ENCODE measurements at places on chromosomes 5 and 9.

GRCh38 chr5:31853398-31854135 lies 214.6 kb downstream of the PDZD2 start:
- DNase-seq, result no peak

- peak; percentile 56 for DNase-seq
Observed at GRCh38 chr5:179836225-179837019, 15.7 kb downstream of the SQSTM1 start.

- DNase-seq, result no peak
Observed at GRCh38 chr5:91025449-91025848, 357.7 kb downstream of the ARRDC3 start.

GRCh38 chr5:30894811-30895210 lies 298.7 kb upstream of the CDH6 start:
- DNase-seq, result no peak

DNA sequence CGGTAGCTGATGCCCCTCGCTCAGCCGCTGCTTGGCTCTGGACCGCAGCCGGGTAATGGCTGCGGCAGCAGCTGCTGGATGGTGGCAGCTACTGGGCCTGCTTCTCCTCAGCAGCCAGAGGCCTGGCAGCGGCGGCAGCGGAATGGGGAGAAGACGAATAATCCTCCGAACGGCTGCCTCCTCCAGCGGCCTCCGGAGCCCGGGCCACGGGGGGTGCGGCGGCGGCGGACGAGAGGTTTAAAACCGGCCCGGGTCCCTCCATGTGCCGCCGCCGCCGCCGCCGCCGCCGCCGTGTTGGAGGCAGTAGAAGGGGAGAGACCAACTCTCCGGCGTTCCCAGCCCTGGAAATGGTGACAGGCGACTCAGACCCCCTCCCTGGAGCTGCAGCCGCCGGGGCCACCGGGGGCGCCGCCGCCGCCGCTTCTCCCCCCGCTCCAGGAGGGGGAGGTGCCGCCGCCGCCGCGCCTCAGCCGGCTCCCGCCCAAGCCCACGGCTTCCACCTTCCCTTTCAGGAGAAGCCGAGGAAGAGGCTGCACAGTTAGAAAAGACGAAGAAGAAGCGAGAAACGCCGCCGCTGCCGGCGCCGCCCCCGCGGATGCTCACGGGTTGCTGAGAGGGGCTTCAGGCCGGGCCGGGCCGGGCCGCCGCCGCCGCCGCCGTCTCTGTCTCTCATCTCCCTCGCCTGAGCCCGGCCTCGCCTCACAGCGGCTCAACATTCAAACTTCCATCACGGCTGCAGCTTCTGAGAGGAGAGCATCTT lies 118.4 kb upstream of the PRSS3 start:
- DNase-seq, result no peak

GRCh38 chr5:59001154-59001553 lies 418.3 kb downstream of the RAB3C start:
- peak; percentile 38 for DNase-seq

DNA sequence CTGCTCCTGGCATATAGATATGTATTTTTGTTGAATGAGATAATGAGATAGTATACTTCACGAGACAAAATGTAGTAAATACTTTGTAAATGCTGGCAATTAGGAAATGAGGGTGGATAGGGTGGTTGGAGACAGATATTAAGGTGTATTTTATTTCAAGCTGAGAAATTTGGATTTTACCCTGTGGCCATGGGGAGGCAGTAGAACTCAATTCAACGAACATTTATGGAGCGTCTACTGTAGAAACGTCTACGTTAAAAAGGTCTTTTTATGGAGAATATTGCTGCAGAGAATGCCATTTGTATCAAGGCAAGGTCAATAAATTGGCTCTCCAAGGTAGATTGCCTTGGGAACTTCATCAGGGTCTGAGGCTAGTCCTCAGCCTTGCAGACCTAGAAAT lies 21.5 kb upstream of the RALGPS1 start:
- no peak for DNase-seq

DNA sequence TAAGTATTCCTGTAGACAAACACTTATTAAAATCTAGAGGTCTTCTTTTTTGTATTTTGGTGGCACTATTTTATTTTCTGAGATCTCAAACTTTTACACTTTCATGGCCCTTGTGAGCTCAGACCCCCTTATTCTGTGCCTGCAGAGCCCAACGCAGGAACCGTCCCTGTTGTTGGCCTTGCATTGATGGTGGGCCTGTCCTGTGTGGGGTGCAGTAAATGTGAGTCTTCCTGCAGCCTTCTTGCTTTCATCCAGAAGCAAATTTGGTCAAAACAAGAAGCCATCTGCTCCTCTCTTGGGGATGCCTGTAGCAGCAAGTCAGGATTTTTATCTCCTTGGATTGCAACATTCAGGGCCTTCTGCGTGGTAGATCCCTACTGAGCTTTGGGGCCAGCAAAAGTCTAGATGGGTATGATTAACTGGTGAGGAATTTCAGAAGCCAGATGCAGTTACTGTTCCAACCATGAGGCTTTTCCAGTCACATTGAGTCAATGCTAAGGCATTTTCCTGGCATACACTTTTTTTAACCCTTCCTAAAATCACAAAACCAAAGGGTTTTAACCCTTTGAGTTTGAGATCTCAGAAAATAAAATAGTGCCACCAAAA lies 31.7 kb downstream of the BASP1 start:
- DNase-seq, result peak; percentile 98

DNA sequence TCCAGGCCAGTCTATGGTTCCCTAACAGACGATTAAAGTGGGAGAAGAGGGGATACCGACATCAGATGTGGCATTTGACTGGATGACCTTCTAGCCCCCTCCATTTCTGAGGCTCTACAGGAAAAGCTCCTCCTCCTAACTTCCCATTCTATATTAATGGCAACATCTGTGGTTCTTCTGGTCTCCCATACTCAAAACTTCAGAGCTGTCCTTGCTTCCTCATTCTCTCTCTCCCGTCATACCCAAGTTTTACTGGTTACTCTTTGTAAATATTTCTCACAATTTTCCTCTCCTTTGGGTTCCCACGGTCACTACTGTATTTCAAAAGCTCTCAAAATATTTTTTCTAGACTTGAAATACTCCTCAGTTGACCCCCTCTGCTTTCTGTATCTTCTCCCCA lies 36.0 kb upstream of the IL7R start:
- no peak for DNase-seq

- DNase-seq, result peak; percentile 71
Observed at GRCh38 chr5:56564541-56565282, 250.6 kb upstream of the MAP3K1 start.

GRCh38 chr5:126370796-126371718 lies 52.2 kb upstream of the GRAMD2B start:
- peak; percentile 61 for DNase-seq

- no peak for DNase-seq
Observed at GRCh38 chr9:123016631-123017030, 16.8 kb upstream of the GPR21 start.

DNA sequence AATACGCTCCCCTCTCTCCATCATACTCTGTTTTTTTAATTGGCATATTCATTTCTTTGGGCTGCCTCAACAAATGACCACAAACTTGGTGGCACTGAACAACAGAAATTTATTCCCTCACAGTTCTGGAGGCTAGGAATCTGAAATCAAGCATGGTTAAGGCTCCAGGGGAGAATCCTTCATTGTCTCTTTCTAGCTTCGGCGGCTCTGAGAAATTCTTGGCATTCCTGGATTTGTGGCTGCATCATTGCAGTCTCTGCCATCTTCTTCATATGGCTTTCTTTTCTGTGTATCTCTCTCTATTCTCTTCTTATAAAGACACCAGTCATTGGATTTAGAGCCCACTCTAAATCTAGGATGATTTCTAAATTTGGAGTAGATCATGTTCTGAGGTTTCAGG lies 10.9 kb upstream of the SLC24A2 start:
- DNase-seq, result no peak

GRCh38 chr5:58628626-58629025 lies 45.8 kb downstream of the RAB3C start:
- DNase-seq, result no peak

GRCh38 chr5:65394087-65394486 lies 87.6 kb downstream of the ADAMTS6 start:
- DNase-seq, result peak; percentile 95

DNA sequence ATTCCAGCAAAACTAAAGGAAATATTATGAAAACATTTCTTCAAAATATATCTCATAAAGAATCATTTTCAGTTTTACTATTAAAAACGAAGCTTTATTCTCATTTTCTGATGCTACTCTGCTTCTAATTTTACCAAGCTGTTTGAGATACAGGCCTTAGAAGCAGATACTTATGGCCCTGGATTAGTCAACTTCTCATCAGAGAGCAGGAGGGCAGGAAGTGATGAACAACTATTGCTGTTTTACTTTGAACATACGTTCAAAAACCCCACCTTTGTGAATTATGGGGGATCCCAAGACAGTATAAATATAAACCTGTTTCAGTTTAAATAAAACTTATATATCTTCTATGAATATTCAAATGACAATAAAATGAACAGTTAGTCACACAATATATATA lies 16.0 kb downstream of the MPDZ start:
- peak; percentile 19 for DNase-seq

- no peak for DNase-seq
Observed at GRCh38 chr5:76477571-76477970, 74.5 kb downstream of the IQGAP2 start.

- DNase-seq, result no peak
Observed at GRCh38 chr9:88391921-88392320, 3.7 kb downstream of the SPIN1 start.

GRCh38 chr5:160619381-160619780 lies 197.7 kb downstream of the PTTG1 start:
- DNase-seq, result no peak

GRCh38 chr5:22465616-22466015 lies 387.5 kb downstream of the CDH12 start:
- DNase-seq, result no peak

DNA sequence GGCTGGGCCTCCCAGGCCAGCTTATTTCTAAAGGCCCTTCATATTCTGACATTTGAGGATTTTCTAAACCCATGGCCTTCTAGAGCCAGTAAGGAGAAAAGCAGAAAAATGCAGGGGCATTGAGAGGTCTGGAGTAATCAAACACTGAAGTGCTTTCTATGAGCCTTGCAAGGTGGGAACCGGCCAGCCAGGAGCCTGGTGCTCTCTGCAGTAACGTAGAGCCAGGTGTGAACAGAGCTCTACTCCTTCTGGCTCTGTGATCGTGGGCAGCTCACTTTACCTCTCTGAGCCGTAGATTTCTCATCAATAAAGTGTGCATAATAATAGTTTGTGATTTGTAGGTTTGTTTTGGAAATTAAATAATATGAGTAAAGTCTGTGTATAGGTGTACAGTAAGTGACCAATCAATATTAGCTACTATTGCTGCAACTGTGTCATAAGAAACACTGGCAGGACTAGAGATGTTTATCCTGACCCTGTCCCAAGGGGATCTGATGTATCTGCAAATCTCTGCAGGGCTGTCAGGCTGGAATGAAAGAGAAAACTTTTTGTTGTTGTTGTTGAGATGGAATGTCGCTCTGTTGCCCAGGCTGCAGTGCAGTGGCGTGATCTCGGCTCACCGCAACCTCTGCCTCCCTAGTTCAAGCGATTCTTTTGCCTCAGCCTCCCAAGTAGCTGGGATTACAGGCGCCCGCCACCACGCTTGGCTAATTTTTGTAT lies 2.7 kb downstream of the SYNPO start:
- peak; percentile 26 for DNase-seq

DNA sequence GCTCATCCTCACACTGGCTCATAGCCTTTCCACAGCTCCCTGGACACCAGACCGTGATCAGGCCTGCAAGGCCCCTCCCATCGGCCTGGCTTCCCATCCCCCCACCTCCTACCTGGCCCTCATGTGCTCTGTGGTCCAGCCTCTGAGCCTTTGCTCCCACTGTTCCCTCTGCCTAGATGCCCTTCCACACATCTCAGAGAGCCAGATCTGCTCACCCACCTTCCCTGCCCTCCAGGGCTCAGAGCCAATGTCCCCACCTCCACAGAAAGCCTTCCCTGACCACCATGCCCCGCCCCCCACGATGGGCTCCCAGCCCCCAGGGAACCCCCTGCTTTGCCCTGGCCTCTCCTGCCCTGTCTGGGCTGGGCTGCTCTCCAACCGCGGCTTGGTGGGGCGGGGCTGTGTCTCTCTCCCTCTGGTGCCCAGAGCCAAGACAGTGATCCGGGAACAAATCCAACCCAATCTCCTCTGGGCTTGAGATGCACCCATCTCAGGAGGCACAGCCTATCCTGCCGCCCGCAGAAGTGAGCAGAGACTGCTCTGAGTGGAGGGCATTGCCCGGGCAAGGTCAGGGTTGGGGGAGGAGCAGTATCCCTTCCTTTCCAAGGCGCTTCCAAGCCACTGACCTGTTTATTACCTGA lies 1.6 kb downstream of the NINJ1 start:
- peak; percentile 52 for DNase-seq

- no peak for DNase-seq
Observed at GRCh38 chr5:94276048-94276447, 342.4 kb downstream of the KIAA0825 start.

DNA sequence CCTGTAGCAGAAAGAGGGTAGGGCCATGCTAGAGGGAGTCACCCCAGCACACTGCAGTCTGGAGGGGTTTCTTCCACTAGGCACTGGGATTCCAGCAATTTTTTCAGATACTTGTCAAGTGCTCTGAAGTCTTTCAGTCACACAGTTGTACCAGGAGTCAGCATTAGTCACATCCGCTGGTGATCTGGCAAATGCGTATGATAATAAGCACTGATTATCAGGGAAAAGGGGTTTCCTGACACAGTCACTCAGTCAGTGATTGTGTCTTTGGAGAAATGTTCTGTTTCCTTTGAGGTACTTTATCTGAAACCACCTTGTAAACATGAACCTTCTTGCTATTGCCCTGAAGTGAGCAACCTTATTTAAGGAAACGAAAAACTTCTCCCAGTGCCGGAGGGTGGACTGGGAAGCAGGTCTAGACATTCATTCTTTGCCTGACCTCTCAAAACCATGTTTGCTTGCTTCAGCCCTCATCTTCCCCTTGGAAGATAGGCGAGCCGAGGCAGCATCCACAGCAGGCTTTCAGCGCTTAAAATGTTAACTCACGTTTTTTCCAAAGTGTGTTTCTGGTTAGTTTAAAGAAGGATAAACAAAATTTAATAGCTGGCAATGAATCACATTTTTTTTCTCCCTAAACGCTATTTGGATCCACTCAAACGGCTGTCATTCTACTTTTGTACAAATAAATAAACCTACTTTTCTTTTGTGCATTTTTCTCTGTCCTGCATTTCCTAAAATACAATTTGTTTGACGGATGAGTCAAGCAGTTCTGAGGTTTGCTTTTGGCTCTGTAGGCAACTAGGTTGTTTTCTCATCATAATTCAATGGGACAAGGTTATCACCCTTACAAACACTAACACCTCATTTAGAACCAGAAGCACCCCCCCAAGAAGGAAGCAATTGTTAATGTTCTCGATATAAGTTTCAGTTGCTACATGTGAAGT lies 77.7 kb downstream of the FOXD1 start:
- DNase-seq, result peak; percentile 94

DNA sequence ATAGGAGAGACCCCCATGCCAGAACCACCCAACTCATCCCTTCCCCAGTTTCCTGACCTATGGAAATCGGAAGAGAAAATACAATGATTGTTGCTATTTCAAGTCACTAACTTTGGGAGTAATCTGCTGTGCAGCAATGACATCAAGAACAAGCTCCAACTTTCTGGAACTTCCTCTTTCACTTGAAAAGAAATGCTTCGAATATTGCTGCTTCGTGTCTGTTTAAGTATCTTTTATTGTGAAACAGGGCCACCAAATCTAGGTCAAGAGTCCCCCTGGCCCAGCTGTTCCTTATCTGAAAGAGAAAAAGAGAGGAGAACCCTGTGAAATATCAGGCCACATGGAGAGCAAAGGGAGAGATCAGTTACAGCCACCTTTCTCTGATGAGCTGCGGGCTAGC lies 59.4 kb upstream of the DNAH5 start:
- DNase-seq, result no peak

- no peak for DNase-seq
Observed at GRCh38 chr5:142821034-142821732, 51.0 kb downstream of the ARHGAP26 start.

- DNase-seq, result no peak
Observed at GRCh38 chr5:10936081-10936855, 175.2 kb upstream of the DAP start.
